Mesenteric fat pad (tissue), 1 donor: ENCODE measurements at places on chromosomes 7 and 10.

- no peak for DNase-seq
Measured at GRCh38 chr10:6173203-6173602, 29.5 kb upstream of the PFKFB3 start.

- DNase-seq: no peak
Measured at GRCh38 chr10:89438525-89438924, 24.2 kb downstream of the IFIT5 start.

DNA sequence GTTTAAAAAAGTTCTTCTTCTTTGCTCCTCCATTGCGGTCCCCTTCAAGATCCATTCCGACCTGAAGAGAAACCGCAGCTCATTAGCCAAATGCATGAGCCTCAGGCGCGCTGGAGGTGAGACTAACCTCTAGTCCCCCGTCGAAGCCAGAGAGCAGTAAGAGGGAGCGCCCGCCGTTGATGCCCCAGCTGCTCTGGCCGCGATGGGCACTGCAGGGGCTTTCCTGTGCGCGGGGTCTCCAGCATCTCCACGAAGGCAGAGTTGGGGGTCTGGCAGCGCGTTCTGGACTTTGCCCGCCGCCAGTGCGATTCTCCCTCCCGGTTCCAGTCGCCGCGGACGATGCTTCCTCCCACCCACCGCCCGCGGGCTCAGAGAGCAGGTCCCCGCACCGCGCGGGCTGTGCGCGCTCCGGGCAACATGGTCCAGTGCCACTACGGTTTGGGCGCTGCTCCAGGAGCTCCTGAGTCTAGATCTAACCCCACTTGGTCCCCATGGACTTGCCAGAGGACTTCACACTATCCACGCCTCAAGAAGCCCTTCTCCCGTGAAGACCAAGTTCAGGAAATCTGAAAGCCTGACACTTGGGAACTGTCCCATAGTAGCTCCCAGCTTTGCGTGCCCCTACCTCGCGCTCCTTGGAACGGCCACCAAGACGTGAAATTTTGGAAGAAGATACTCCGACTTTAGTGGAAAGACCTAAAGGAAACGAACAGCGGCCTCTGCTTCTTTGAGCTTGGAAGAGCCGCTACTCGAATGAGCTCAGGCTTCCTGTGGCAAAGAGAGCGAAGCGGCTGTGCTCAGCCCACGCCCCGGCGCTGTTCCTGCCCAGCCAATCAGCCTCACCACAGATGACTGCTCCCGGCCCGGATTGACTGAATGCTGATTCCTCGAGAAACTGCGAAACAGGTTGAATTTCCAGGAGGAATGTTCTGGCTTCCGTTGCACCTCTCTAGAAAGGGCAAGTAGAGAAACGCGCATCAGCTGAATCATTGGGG, at the start of gene ABCB1:
TSS of gene ABCB1 (minus strand) at position 755 of the 995 bp plus-strand sequence. CDS start at position 55, 700 bp downstream.
- no peak for DNase-seq

GRCh38 chr10:5370493-5371352, 6.0 kb downstream of the UCN3 start:
- no peak for DNase-seq

DNA sequence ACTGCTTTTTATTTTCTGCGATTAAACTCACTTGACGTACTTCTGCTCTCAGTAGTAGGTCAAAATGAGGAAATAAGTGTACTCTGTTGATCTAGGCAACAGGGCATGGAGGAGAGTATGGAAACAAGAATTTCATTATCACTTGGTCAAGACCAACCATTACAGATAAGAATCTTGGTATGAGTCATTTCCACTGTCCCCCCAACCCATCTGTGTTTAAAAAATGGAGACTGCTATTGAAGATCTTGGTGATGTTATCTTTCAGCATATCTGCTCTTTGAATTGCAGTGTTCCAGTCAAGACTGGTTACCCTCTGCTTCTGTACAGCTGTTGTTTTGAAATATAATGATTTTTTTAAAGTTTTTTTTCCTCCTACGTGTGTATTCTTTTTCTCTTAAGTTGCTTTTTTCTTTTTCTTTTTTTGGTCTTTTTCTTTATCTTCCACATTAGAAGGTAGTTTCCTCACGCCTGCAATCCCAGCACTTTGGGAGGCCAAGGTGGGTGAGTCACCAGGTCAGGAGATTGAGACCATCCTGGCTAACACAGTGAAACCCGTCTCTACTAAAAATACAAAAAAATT, 11.7 kb downstream of the STAM start:
- no peak for DNase-seq

GRCh38 chr10:7100032-7100702, 310.7 kb downstream of the SFMBT2 start:
- no peak for DNase-seq

- no peak for DNase-seq
Measured at GRCh38 chr7:106767078-106767477, 98.0 kb upstream of the PIK3CG start.

DNA sequence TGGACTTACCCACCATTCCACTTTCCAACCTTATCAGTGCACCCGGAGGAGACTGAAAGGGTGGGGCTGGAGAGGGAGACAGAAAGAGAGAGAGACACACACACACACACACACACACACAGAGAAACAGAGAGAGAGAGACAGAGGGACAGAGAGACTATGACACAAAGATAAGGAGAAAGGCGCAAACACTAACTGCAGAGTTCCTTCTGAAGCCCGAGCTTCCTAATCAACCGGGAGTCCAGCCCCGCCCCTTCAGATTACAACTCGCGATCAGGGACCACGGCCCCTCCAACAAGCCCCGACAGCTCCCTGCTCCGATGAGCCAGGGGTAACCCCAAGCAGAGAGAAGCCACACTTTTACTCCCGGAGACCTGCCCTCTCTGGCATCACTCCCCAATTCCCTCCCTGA, 499 bp downstream of the GAL3ST4 start:
- no peak for DNase-seq

- no peak for DNase-seq
Measured at GRCh38 chr7:32761451-32762205, 129.9 kb downstream of the KBTBD2 start.

DNA sequence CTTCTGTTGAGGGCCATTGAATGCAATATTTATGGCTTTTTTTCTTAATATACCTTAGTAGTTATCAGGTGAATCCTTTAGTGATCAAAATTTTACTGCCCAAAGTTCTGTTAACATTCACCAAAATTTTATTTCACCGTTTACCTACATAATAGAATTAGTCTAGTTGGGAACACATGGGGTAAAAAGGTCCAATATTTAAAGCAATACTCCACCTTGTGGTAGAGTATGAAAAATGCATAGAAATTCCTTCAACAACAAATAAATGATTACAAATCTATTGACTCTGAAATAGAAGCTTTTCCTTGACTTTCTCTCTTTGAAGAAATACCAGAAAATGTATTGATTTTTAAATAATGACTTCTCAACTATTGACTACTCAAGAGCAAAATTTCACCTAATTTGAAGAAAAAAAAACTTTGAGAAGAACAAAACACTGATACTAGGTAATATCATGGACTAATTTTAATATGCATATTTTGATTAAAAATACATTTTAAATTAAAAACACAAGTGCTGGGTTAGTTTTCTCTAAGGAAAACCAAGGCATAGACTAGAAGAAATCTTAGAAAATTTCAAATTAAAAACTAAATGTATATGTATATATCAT, 43.3 kb downstream of the POLR1F start:
- no peak for DNase-seq

GRCh38 chr7:24767878-24768569, 10.8 kb upstream of the GSDME start:
- no peak for DNase-seq

DNA sequence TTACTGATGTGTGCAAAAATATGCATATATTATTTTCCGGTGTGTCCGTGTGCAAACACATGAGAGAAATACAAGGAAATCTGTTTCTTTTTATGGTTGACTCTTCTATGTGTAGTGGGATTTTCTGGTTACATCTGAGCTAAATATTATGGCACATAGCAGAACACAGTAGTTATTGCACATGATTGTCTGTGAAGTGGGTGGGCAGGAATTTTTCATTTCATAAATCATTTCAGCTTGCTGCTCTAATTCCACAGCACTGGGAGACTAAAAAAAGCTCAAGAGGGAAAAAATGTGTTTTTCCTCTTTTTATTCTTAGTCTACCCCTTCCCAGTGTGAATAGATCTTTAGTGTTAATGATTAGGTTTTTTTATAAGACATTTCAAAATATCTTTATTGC, 197.9 kb downstream of the MBL2 start:
- no peak for DNase-seq

DNA sequence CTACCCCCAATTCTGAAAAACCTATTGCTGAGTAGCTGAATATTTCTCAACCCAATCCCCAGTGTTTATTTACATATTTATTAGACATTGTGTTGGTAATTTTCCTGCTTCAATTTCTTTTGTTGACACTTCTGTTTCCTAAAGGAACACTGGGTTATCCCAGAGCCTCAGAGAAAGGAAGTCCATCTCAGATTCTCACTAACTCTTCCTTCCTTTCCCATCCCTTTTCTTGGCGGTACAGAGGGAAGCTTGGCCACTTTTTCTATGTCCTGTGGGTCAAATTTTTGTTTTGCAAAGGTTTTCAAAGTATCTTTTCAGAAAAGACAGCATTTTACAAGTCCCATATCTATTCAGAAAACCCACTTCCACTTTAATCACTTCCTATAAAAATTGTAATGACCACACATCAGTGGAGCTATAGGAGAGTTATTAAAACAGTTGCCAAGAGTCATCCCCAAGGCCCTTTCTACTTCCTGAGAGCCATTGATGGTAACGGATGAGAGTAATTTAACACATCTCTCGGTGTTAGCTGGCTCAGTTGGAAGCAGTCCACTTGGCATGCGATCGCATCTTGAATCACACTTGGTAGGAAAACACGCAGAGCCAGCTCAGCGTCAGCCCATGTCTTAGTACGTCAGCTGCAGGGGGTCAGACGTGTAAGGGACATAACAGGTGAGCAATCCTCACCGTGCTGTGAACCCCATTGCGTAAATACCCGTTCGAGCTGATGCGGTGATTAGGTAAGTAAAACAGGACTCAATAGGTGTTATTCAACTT, 231.1 kb upstream of the ADARB2 start:
- DNase-seq: no peak

DNA sequence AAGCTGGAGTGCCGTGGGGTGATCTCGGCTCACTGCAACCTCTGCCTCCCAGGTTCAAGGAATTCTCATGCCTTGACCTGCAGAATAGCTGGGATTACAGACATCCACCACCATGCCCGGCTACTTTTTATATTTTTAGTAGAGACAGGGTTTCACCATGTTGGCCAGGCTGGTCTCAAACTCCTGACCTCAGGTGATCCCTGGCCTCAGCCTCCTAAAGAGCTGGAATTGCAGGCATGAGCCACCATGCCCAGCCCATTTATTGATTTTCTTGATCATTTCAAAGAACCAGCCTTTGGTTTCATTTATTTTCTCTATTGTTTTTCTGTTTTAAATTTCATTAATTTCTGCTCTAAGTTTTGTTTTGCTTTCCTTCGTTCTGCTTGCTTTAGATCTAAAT, 50.3 kb downstream of the GUSB start:
- DNase-seq: no peak

DNA sequence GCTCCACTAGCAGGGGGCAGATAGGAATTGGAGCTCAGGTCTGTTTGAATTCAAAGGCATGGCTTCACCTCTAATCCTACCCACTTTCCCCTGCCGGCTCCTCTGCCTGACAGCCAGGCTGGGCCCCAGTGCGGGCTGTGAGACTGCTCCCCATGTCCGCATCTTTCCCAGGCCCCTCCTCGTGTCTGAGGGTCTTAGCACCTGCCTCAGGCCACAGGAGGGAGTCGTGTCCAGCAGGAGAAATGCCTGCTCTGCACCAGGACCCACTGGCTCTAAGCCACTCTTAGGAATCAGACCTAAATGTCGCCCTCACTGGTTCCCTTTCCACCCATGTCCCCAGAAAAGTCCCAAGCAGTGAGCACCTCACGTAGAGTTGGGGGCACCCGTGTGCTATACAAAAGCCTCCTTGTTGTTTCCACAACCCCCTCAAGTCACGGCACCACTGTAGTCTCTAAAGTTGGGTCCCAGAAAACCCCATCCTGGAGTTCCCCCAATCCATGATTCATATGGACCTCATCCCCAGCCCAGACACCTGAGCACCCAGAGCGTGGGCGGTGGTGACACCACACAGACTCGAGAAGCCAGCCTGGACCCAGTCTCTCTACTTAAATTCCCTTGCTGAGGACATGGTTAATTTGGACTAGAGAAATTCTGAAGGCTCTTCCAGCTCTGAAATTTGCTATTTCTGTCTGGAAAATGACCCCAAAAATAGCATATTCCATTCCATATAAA, 466.4 kb upstream of the ZMIZ1 start:
- DNase-seq: no peak

- no peak for DNase-seq
Measured at GRCh38 chr10:112792487-112793201, 157.4 kb upstream of the TCF7L2 start.

- no peak for DNase-seq
Measured at GRCh38 chr10:78320506-78320905, 286.8 kb downstream of the RPS24 start.

DNA sequence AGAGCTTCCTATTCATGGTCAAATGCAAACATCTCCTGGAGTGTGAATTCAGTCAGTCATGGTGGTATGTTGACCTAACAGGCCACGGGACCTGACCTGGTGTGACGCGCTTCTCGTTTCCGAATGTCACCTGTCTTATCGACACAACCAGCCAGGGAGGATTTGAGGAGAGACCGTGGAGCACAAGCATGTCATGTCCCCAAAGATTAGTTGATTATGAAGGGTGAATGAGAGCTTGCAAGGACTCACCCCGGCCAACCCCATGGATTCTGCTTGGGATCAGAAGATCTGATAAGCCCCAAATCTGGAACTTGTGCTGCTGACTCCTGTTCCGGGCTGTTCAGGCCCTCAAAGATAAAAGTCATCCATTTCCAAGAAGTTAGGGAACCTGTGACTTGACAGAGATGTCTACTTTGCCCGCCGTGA, 10.5 kb downstream of the ADRA2A start:
- no peak for DNase-seq

DNA sequence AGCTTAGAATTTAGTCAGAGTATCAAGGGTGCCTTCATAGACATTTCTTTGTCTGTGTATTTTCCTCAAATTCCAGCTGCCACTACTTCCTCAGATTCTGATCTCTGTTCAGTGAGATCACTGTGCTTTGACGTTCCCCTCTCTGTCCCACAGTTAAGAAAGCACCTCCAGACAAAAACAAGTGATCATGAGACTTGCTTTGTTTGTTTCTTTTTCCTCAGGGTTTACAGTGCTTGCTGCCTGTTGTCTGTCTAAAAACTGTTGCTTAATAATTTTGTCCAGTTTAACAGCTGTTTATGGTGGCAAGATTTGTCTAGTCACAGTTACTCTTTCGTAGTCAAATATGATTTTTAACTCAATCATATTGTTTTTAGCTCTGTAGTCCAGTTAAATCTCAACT, 29.1 kb downstream of the TRUB1 start:
- DNase-seq: no peak

GRCh38 chr7:155032978-155033377, 30.1 kb upstream of the PAXIP1 start:
- DNase-seq: no peak

DNA sequence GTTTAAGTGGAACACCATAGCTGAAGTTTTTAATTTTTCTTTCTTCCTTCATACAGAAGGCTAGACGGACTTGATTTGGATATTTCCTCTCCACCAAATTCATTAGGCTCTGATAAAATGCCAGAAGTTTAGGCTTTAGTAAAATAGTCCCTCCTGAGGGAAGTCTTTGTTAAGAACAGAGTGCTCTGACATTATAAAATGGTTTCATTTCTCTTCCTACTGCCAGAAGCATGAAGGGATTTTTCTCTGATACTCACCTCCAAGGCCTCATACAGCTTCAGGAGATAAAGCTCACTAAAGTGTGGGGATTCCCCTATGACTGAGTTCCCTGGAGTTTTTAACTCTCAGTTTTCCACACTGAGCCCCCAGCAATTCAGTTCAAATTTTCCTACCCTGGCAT, 1489.6 kb downstream of the REEP3 start:
- DNase-seq: no peak

GRCh38 chr10:6788731-6789130, 208.7 kb upstream of the PRKCQ start:
- no peak for DNase-seq
